GM23248 (cell line): ENCODE measurements at places on chromosomes 4 and X. TPM values are rescaled to one million over a fixed set of nuclear protein-coding genes. Genes with fewer than 3 reads are reported as not detected.

Gene UVSSA
- 3.0 and 4.1 TPM in 2 replicates for total RNA-seq

- no peaks in the 10 kb centered on the region for H3K27me3 ChIP-seq
- peak; percentile 74 for DNase-seq
- H3K27ac ChIP-seq = no peak overlapping the region
- H3K4me3 ChIP-seq = no peak overlapping the region
Observed at GRCh38 chr4:87060957-87061356, 126.1 kb downstream of the AFF1 start.

Gene GRIA2
- total RNA-seq = not detected in 2 replicates

Gene EDA2R
- total RNA-seq = 14.3 and 17.6 TPM in 2 replicates
